Activated CD8-positive, alpha-beta memory T cell treated with anti-CD3 and anti-CD28 coated beads for 48 hours (primary cell): ENCODE measurements at places on chromosomes 7 and 10.

DNA sequence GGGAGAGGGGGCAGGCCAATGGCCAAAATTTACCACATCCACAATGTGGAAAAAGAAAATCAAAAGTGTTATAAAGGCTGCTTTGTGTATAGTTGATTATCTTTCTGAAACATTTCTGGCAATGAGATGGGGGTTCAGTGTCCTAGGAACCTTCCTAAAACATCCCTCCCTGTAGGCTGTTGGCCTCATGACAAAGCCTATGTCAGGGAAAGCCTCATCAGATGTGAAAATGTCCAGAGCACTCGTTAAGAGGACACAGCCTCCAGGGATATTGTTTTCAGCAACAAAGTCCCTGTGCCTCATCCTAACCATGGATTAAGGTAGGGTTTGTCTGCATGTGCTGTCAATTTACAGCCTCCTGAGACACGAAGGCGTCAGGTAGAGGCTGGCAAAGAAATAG, 17.0 kb downstream of the SUN3 start:
- DNase-seq: no peak

- DNase-seq: no peak
Observed at GRCh38 chr10:122142641-122143237, 128.4 kb upstream of the BTBD16 start.

DNA sequence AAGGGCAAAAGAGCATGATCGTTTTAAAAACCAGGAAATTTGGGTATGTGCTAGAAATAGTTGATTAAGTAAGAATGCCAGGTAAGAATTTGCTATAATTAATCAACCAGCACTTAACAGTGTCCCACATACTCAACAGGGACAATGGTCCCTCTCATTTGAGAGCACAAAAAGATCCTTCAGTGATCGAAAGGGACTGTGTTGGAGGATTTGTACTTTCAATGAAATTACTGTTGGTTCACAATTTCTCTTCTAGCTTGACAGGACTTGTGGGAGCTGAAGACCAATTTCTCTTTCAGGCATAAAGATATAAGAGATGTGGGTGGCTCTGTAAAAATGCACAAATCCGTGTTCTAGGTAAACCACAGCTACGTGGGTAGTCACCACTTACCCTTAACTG, 12.5 kb upstream of the PLEKHS1 start:
- no peak for DNase-seq

- DNase-seq: no peak
Observed at GRCh38 chr10:29472301-29473086, 162.3 kb downstream of the SVIL start.

DNA sequence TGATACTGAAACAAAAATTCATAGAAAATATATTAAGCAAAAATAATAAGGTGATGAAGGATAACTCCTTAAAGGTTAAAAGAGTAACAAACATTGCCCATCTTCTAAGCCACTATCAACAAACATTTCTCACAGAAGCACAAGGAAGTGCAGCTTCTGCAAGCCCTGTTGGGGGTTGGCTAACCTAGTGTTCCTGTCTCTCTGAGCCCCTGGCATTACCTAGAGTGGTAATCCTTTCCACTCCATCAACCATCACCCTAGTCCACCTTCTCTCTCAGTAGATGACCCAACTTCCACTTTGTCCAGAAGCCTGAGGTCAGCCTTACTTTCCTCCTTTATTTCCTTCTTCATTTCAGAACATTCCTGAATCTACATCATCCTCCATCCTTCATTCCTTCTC, 59.7 kb downstream of the HIPK2 start:
- no peak for DNase-seq

DNA sequence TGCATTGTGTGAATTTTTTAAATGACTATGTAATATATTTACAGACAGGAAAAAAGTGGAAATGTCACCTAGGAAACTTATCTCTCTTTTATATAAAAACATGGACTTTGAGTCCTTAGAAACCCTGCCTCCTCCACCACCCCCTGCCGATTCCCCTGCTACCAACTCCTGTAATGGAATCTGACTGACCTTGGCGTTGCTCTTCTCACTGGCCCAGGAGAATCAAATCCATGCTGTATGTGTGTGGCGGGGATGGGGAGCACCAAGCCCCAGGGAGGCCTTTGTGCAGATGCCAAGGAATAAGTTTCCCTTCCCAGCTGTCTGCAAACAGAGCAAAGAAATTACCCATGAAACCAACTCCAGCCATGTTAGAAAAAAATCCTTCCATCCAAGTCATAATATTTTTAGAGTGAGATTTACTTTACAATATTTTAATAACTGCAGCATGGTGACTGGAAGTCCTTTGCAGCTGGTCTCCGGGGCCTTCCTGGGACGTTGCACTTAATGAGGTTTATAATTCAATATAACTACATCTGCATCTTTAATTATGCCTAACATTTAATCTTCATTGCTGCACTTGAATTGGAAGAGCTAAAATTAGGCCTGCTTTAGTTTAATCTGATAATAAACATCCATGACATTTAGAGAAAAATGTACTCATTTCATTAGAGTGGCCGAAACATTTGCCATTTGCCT, 111.4 kb upstream of the CACUL1 start:
- DNase-seq: no peak

GRCh38 chr7:139683137-139683921, 94.5 kb downstream of the HIPK2 start:
- no peak for DNase-seq

- no peak for DNase-seq
Observed at GRCh38 chr10:102767428-102768160, 23.8 kb downstream of the WBP1L start.

GRCh38 chr7:155054761-155055160, 15.4 kb upstream of the HTR5A start:
- DNase-seq: no peak

- DNase-seq: no peak
Observed at GRCh38 chr7:102457352-102457924, 7.2 kb downstream of the ALKBH4 start.

GRCh38 chr7:134414109-134414508, 44.8 kb downstream of the AKR1B1 start:
- DNase-seq: no peak

DNA sequence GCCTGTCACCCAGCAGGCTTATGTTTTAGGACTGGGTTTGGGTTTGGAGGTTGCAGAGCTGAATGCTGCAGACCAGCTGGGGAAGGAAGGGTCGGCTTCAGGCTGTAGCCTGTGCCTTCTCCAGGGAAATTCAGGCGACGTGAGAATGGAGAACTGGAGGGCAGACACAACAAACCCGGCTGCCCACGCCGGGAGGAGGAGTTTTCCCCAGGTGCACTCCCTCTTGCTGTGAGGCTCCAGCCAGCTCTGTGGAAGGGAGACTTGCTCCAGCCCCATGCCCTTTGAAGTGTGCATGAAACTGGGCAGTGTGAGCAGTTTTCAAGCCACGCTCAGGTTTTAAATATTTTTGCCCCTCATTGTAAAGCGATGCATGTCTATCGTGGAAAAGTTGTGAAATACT, 279.1 kb downstream of the CCSER2 start:
- no peak for DNase-seq

DNA sequence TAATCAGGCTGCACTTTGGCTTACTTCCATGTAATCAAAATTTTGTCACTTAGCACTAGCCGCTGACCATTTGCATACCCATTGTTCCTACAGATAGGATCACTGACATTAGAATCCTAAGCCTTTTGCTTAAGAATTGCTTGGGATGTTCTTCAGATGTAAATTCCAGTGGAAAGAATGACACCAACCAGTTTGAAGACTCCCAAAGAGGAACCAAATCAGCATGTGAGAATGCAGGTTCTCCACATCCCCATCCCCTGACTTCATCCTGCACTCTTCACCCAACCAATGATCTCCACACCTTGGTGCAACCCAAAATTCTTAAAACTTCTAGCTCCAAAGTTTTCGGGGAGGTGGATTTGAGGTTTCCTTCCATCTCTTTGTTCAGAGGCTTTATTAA, 345.6 kb downstream of the GPAM start:
- DNase-seq: no peak

DNA sequence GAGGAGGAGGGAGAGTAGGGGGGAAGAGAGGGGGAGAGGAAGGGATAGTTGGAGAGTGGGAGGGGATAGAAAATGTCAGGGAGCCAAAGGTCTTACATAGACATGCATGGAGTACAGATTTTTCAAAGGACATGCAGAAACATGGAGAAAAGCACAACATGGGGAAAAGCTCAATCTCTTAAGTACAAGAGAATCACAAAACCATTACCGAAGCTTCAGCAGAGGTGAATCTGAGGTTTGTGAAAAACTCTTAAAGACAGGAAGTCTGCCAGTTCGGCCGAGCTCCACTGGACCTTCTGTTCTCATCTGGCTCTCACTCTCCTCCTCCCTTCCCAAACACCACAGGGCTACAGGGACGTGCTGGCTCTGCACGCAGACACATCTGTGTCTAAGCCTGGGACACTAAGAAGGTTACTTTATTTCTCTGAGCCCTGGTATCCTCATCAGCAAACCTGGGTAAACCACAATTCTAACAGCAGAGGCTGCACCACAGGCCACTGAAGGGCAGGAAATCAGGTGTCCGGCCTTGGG, 133.9 kb downstream of the COBL start:
- no peak for DNase-seq

DNA sequence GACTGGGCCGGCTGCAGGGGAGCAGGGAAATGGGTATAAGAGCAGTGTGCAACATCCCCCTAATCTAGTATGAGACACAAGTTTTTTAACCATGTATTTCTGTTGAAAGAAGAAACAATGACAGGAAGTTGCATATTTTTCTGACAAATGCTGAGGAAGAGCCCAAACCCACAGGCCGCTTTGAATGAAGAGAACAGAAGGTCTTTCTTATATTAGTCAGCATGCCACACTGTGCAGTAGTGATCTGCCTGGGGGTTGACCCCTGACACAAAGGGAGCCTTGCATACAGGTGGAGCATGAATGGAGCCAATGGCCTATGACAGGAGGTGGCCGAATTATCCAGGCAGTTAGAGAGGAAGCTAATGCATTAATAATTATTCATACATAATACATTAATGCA, 518.3 kb downstream of the PLXDC2 start:
- DNase-seq: no peak

GRCh38 chr7:116331020-116331419, 120.7 kb downstream of the TES start:
- no peak for DNase-seq

- no peak for DNase-seq
Observed at GRCh38 chr10:3173171-3173878, 743 bp upstream of the PITRM1 start.
